ENCODE measurements at places on chromosomes 5 and 9. TPM values are rescaled to one million over a fixed set of nuclear protein-coding genes. Genes with fewer than 3 reads are reported as not detected.

Gene PKD2L2
- 0.26 TPM for total RNA-seq

Gene NR2F1
- total RNA-seq = 90.8 TPM

Gene IRX2
- 0.33 TPM for total RNA-seq

Gene FAM151B
- 4.8 TPM for total RNA-seq

Gene PTGES
- total RNA-seq = 16.7 TPM

Gene NIM1K
- 7.7 TPM for total RNA-seq

Gene C9orf153
- total RNA-seq = 0.51 TPM

Gene CBY3
- not detected for total RNA-seq

Gene INSYN2B
- total RNA-seq = 3.6 TPM

Gene PCDHA3
- 0.26 TPM for total RNA-seq

Gene LMX1B
- total RNA-seq = not detected

Gene N4BP3
- 0.26 TPM for total RNA-seq

Gene C5orf15
- total RNA-seq = 31.8 TPM

Gene SUSD3
- total RNA-seq = 4.6 TPM

Gene CARTPT
- total RNA-seq = not detected

Gene BTNL9
- not detected for total RNA-seq

Gene MARCOL
- not detected for total RNA-seq

Gene NEURL1B
- total RNA-seq = 6.1 TPM

Gene ERCC8
- total RNA-seq = 14.4 TPM

Gene FBXL17
- total RNA-seq = 8.3 TPM

Gene CYFIP2
- total RNA-seq = 16.4 TPM

Gene HRH2
- total RNA-seq = not detected

Gene PRDM9
- not detected for total RNA-seq

Gene MYOZ3
- 0.77 TPM for total RNA-seq

Gene TLR4
- total RNA-seq = 2.6 TPM

Gene NLN
- 33.7 TPM for total RNA-seq

Gene DOLK
- total RNA-seq = 29.9 TPM

Gene LCP2
- total RNA-seq = not detected

Gene NAA35
- total RNA-seq = 20.5 TPM

Gene TMC1
- total RNA-seq = not detected

Gene ARHGEF28
- total RNA-seq = 34.3 TPM

Gene ROR2
- total RNA-seq = 27.9 TPM

Gene SNAPC3
- total RNA-seq = 33.1 TPM

Gene ZDHHC11
- 2.5 TPM for total RNA-seq

Gene MACIR
- total RNA-seq = 3.5 TPM

Gene HSPB3
- 21.1 TPM for total RNA-seq

Gene IL5
- not detected for total RNA-seq

Gene NRARP
- total RNA-seq = not detected

Gene ADRA1B
- total RNA-seq = 0.26 TPM

Gene TRAF1
- 2.6 TPM for total RNA-seq

Gene SH3GL2
- total RNA-seq = under 0.01 TPM

Gene PLAC8L1
- not detected for total RNA-seq

Gene GPR150
- 0.33 TPM for total RNA-seq

Gene SPATA31D1
- not detected for total RNA-seq

Gene SLCO4C1
- under 0.01 TPM for total RNA-seq

Gene EXD3
- total RNA-seq = 13.0 TPM

Gene SCGB3A2
- not detected for total RNA-seq

Gene TMEFF1
- 2.5 TPM for total RNA-seq

Gene SLC25A51
- 91.7 TPM for total RNA-seq

Gene CACNA1B
- 0.17 TPM for total RNA-seq

Gene MOB3B
- total RNA-seq = under 0.01 TPM

Gene CCDC187
- total RNA-seq = not detected

Gene PCDHB3
- total RNA-seq = 0.77 TPM
